ENCODE measurements at places on chromosomes 3 and 15. TPM values are rescaled to one million over a fixed set of nuclear protein-coding genes. Genes with fewer than 3 reads are reported as not detected.

GRCh38 chr3:153528473-153528872 lies 366.4 kb downstream of the RAP2B start:
- DNase-seq: no peak

HESX1 gene
- polyA plus RNA-seq: 2.4 TPM

GRCh38 chr15:47405365-47406162 lies 311.7 kb upstream of the SEMA6D start:
- no peak for DNase-seq

AGTR1 gene
- polyA plus RNA-seq: 1.5 TPM

- DNase-seq: no peak
These were observed 545.3 kb downstream of the GBE1 start for GRCh38 chr3:81216192-81216591.

HACL1 gene
- polyA plus RNA-seq: 18.2 TPM

- DNase-seq: no peak
These were observed 16.0 kb upstream of the BCL2L10 start for GRCh38 chr15:52128568-52128967.

CLDND1 gene
- polyA plus RNA-seq: 28.2 TPM

DNA sequence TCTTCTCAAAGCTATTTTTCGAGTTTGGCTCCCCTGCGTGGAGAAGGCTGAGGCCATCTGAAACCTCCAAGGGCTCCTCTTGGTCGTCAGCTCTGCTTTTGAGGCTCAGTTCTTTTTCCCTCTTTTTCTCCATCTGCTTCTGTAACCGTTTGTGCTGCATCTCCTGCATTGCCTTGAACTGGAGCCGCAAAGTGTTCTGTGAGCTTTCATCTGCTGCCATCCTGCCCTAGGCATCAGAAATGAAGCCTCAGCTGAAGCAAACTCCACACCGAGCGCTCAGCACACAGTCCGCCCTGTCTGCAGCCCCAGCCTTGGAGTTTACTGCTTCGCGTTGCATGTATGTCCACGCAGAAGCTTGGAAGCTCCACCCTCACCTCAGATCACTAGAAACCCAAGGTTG lies 14.9 kb downstream of the CCDC13 start:
- no peak for DNase-seq

DNA sequence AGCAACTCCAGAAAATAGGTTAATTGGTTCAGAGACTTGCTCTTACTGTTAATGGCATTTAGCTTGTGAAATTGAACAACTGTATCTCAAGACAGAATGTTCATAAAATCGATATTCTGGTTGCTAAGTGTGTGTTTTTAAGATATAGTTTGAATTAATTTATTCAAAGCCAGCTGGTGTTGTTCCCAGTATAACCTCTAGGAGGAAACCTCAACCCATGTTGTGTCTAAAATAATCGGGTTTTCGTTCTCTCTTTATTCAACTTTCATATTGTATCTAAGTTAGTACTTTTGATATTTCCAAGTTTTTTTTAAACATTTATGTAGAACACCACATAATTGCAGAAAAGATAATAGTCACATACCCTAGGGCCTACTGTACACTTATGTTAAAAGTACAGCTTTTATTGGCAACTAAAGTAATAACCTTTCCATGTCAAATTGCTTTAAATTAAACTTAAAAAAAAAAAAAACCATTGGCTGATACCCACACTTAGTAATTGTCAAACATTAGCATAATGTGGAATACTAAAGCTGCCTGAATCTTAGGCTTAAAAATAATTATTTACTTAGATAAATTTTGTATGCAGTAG lies 90.9 kb downstream of the SAMMSON start:
- DNase-seq: no peak

DNA sequence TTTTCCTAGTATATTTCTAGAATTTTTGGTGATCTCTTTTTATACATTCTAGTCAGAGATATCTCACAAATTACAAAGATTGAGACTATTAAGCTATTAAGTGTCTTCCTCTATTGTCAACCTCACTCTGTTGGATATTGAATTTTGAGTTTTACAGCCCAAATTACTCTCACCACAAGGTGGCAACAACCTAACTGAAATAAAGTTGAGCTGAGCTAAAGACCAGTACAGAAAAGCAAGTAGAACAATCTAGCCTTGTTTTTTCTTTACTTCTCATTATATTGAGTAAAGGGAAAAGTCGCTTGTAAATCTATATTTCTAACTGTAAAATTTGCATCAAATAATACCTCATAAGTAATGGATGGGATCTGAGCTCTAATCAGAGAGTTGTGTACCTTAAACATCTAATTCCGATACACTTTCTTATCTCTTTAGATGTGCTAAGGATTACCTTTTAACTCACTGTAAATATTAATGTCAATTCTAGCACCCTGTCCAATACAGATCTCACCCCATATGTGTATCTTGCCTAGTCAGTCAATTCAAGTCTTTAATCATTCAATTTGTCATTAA lies 13.6 kb upstream of the COMMD2 start:
- DNase-seq: no peak

MRAS gene
- 5.1 TPM for polyA plus RNA-seq

SLC6A11 gene
- polyA plus RNA-seq: not detected

All from spleen (tissue), 13 donors.